ENCODE measurements at places on chromosomes 12 and 14.

GRCh38 chr14:21233457-21234076, 35.7 kb downstream of the HNRNPC start:
- no peak for DNase-seq

GRCh38 chr12:31460024-31460423, 130.9 kb downstream of the DENND5B start:
- DNase-seq = no peak

GRCh38 chr12:52817699-52818238, 3.9 kb upstream of the KRT4 start:
- no peak for DNase-seq

- no peak for DNase-seq
Observed at GRCh38 chr12:55687746-55688145, 20.0 kb downstream of the ITGA7 start.

GRCh38 chr14:101008631-101009336, 105.3 kb upstream of the RTL1 start:
- DNase-seq = no peak

- no peak for DNase-seq
Observed at GRCh38 chr14:38512236-38512635, 256.3 kb upstream of the CLEC14A start.

- no peak for DNase-seq
Observed at GRCh38 chr12:507391-507796, 47.7 kb downstream of the B4GALNT3 start.

DNA sequence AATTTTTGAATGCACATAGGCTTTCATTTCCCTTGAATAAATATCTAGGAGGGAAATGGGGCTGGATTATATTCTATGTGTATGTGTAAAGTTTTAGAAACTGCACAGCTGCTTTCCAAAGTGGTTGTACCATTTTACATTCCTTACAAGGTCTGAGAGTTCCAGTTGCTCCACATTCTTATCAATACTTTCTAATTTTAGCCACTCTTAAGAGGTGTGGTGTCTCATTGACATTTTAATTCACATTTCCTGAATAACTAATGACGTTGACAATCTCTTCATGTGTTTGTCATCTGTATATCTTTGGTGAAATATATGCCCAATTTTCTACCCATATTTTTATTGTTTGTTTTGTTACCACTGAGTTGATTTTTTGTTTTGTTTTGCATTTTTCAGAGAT, 74.6 kb upstream of the VASH1 start:
- no peak for DNase-seq

GRCh38 chr12:113172185-113172584, 13.1 kb downstream of the DDX54 start:
- DNase-seq = no peak

DNA sequence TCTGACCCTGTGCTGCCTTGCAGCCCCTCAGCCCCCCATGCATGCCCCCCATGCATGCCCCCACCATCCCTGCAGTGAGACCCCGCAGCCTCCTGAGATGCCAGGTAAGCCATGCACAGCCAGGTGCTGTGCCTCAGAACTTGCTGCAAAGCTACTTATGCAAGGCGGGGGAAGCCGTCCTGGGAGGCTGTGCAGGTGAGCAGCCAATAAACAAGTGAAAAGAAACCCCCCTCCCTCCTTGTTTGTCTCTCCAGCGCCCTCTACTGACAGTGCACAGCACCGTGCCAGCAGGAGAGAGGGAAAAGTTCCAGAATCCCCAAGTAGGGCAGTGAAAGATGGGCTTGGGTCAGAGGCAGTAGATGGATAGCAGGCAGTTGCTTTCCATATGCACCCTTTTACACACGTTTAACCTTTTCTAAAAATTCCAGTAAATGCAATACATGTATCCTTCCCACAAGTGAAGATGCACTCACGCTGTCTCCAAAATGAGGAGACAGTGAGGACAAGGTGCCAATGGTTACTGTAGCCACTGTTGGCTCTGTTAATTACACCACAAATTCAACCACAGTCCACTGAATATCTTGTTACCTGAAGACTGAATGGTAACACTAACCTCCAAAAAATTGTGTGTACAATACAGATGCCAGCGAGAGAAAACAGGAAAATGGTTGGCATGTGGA, 18.0 kb downstream of the TNFAIP2 start:
- DNase-seq = no peak

GRCh38 chr12:13135371-13136178, 32.1 kb upstream of the GSG1 start:
- DNase-seq = no peak

GRCh38 chr12:131860472-131861260, 32.5 kb downstream of the MMP17 start:
- DNase-seq = no peak

DNA sequence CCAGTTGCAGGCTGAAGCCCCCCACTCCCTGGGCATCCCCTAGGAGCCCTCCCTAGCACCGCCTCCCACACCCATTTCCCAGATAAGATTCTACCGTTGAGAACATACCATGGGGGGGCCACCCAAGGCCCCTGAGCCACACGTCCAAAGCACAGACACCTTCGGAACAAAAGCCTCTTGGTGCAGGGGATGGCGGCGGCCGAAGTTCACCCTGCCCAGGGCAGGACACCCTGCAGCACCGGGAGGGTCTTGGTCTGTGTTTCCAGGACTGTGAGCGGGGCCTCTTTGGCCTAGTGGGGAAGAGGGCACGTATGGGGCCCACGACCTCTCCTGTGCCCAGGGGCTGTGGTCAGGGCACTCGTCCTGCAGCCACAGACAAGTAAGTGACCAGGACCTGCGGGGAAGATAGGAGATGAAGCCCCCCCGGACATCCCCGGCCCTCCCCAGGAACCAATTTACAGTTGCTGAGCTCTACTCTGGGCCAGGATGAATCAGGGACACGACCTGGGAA, 154.3 kb upstream of the C14orf180 start:
- no peak for DNase-seq

DNA sequence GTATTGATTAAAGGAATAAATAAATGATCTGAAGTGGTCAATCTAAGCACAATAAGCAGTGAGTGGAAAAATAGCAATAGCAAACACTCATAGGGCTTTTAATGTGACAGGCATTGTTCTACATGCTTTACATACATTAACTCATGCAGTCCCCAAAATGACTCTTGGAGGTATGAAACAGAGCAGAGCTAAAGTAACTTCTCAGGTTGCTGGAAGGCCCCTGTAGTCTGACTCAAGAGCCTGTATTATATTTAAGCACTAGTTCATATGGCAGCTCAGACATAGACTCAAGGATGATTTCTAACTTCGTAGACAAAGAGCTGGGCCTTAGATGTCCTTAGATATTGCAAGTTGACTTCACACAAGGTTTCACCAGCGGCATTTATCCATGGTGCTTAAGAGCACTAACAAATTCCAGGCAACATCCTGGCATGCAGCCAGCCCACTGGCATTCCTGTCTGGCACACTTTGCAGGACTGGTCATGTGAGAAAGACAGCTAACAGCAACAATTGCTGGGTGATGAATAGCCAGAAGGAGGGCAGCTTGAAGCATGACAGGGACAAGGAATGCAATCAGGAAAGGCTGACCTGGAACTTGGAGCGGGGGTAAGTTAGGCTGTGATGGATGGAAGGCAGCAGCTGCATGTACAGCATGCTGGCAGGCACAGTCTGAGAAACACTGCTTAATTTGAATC, 22.9 kb upstream of the KTN1 start:
- no peak for DNase-seq

- no peak for DNase-seq
Observed at GRCh38 chr14:70711451-70711850, 69.7 kb downstream of the TTC9 start.

DNA sequence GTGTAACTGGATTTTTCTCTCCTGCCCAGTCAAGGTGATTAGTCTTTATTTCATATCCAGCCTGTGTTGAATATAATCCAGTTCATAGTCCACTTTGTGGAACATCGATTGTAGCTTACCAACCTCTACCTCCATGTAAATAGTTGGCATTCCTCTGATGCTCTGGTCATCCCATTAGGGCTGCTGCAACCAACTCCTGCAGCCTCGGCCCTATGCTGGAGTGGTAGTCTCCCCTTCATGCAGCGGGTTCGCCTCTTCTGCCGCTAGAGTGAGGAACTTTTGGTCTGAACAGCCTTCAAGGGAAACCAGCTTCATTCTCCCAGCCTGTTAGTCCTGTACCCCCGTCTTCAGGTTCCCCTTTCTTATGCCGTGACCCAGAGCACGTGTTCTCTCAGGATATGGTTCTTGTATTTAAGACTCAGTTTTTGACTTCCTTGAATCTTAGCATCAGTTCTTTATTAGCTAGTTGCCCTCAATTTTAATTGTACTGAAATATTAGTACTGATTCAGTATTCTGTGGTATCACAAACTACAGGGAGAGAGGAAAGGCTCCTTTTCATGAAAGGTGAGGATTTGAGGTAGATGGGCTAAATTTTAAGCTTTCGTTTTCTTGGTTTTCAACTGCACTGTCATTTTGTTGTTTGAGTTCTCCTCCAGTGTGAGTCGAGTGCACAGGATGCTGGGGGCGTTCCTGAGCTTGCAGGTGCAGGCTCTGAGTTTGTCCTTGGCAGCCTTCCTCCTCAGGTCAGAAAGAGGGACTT, 33.2 kb downstream of the ZNF664 start:
- DNase-seq = no peak

- no peak for DNase-seq
Observed at GRCh38 chr14:41758011-41758665, 151.5 kb downstream of the LRFN5 start.

GRCh38 chr12:47822863-47823262, 3.2 kb upstream of the HDAC7 start:
- DNase-seq = no peak

- no peak for DNase-seq
Observed at GRCh38 chr14:43687921-43688320, 819.2 kb downstream of the FSCB start.

GRCh38 chr12:122820838-122821271, 14.4 kb upstream of the HIP1R start:
- no peak for DNase-seq

- DNase-seq = no peak
Observed at GRCh38 chr12:65171073-65171472, 1.7 kb downstream of the LEMD3 start.

GRCh38 chr12:94033101-94033500, 115.3 kb upstream of the PLXNC1 start:
- DNase-seq = no peak

DNA sequence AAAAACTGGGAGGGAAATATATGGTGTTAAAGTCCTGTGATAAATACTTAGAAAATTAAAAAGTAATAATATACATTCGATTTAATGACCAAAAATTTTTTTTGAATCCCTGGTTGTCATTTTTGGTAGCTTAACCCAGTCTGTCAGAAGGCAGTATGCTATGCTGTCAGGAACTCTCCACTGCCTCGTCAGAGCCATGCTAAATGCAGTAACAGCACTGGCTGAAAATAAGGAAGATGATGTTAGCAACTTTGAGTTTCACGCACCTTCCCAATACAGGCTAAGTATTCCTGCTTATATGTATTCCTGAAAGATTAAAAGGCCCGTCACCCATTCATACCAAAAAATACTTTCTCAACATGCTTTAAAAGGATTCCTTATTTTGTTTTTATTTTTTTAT, 34.2 kb downstream of the SAV1 start:
- DNase-seq = no peak

DNA sequence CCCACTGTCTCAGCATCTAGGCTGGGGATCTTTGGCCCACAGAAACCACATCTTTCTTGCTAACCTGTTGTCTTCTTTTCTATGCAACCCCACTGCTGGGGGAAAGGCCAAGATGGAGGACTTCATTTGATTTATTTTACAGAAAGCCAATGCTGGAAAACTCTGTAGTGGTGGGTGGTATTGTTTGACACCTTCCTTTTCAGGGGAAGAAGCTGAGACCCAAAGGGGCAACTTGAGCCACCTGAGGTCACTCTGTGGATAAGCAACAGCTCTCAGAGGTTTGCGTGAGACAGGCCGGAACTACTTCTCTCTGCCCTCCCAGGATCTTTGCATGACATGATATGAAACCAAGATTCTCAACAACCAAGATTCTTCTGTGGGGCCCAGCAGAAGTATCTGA, 645.2 kb downstream of the VRK1 start:
- DNase-seq = no peak

DNA sequence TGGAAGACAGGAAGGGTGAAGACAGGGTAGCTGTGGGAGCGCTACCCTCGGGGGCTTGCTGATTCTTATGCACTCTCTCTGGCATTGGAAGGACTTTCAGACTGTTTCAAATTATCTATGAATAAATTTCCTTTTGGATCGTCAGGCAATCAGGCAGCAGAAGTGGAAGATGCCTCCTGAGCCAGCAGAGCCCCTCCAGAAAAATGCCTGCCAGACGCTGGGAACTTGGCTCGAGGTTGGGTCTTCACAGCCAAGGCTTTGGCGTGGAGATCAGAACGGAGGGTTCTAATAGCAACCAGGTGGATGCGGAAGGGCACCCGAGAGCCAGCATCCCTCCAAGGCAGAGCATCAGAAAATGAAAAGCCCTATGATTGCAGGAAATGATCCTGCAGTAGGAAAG, 119.2 kb upstream of the RFLNA start:
- no peak for DNase-seq

GRCh38 chr14:70043001-70043400, 145.8 kb downstream of the SLC8A3 start:
- DNase-seq = no peak

DNA sequence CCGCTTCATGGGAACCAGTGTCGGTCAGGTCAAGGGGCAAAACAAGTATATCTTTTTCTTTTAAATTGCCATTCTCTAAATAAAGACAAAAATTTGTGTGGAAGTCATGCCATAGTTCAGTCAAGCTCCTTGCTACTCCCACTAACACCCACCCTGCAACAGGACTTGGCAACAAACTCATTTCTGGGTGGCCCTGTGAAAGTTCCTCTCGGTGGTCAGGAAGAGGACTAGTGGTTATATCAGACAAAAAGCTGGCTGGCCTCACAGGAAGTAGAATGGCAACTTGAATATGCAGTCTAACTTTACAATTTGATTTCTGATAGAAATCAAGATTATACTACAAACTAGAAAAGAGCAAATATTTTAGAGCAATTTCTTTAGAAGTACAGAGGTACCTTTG, 11.2 kb downstream of the DHRS7 start:
- DNase-seq = no peak

GRCh38 chr14:104654119-104654518, 35.3 kb upstream of the INF2 start:
- DNase-seq = no peak

- no peak for DNase-seq
Observed at GRCh38 chr12:49954863-49955830, 4.6 kb downstream of the AQP2 start.

GRCh38 chr14:22483863-22484593, 105.0 kb downstream of the DAD1 start:
- no peak for DNase-seq

GRCh38 chr14:37437490-37437889, 157.6 kb downstream of the FOXA1 start:
- DNase-seq = no peak

DNA sequence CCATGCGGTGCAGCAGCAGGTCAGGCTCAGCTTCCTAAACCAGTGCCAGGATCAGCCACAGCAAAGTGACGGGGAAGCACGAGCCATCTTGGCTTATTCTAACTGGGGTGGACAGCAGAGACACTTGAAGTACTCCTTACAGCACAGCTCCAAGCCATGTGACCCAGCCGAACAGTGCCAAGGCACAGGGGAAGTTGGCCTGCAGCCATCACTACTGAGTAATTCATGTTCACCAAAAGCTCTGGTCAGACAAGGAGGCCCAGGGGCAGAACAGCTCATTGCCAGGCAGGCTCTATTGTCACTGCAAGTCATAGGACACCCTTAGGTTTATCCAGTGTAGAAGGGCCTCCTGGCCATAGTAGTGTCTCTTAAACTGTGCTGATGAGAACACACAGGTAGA, 23.4 kb upstream of the SLC35F4 start:
- no peak for DNase-seq
